ENCODE measurements at places on chromosomes 5 and 9.

- no peak for DNase-seq
Measured at GRCh38 chr9:90929626-90930025, 128.0 kb downstream of the SYK start.

- peak; percentile 1 for DNase-seq
Measured at GRCh38 chr5:38404667-38405276, 146.4 kb downstream of the EGFLAM start.

GRCh38 chr9:95822015-95822414, 53.5 kb upstream of the ERCC6L2 start:
- DNase-seq = no peak

GRCh38 chr5:18236386-18236785, 602.1 kb downstream of the TAF11L14 start:
- no peak for DNase-seq

GRCh38 chr9:88018101-88018500, 43.8 kb upstream of the CDK20 start:
- DNase-seq = no peak

- no peak for DNase-seq
Measured at GRCh38 chr5:110414360-110414759, 312.1 kb downstream of the TMEM232 start.

- no peak for DNase-seq
Measured at GRCh38 chr5:179852993-179853547, 5.5 kb downstream of the MRNIP start.

DNA sequence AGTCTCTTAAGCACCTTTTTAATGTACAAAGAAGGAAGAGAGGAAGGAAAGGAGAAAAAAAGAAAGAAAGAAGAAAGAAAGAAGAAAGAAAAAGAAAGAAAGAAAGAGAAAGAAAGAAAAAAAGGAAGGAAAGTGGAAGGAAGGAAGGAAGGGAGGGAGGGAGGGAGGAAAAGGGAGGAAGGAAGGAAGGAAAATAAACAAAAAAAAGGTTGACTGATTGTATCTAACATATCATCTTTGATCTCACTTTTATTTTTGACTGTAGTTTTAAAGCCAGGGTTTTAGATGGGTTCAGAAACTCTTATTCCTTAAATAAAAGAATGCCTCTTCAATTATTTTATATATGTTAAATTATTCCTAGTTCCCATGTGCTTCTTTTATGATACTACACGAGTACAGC, 794.5 kb downstream of the CDH12 start:
- no peak for DNase-seq

GRCh38 chr5:26003966-26004365, 1034.4 kb downstream of the CDH9 start:
- DNase-seq = no peak

DNA sequence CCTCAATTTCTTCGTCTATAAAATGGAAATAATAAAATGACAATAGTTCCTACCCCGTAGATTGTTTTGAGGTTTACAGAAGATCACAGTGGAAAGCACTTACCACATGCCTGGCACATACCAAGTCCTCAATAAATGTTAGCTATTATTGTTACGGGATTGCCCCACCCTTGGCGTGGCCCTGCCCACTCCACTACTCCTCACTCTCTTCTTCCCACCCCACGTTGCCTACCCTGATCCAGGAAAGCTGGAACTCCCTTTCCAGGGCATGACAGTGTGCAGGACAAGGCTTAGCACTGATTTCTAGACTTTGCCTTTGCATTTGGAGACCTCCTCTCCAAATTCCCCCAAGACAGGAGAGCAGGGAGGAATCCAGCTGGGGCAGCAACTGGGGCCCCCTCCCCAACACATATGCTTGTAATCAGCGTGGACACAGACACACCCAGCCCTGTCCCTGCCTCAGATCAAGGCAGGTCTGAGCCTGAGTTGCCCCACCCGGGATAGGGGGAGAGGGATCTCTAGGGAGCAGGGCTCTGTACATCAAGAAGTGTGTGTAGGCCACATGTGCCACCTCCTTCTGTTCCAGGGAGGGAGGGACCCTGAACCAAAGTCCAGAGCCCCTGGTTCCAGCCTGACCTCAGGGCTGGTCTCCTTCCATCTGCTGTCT, 6.7 kb downstream of the SLC4A9 start:
- DNase-seq = no peak

GRCh38 chr5:140637371-140638100, 1.7 kb upstream of the TMCO6 start:
- no peak for DNase-seq

GRCh38 chr9:126148994-126149393, 177.6 kb upstream of the MVB12B start:
- DNase-seq = no peak

GRCh38 chr5:35202319-35203111, 27.8 kb downstream of the PRLR start:
- peak; percentile 35 for DNase-seq

DNA sequence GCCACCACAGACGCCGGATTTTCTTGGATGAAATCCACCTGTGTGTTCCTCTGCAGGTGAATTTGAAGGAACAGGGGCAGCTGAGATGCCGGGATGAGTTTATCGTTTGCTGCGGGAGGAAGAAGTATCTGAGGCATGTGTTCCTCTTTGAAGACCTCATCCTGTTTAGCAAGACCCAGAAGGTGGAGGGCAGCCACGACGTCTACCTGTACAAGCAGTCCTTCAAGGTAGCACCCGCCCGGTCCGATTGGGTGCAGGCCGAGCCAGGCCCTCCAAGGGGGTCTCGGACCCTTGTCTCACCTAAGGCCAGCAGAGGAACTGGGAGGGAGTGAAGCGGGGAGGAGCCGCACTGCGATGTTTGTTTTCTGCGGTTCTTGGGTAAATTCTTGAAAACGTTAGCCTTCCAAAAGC, 18.4 kb upstream of the LRRC14B start:
- no peak for DNase-seq

GRCh38 chr5:116388564-116389258, 185.9 kb downstream of the SEMA6A start:
- DNase-seq = no peak

GRCh38 chr9:127494304-127494702, 43.0 kb downstream of the LRSAM1 start:
- DNase-seq = no peak

- DNase-seq = peak; percentile 74
Measured at GRCh38 chr5:172958331-172959046, 735 bp upstream of the RPL26L1 start.

DNA sequence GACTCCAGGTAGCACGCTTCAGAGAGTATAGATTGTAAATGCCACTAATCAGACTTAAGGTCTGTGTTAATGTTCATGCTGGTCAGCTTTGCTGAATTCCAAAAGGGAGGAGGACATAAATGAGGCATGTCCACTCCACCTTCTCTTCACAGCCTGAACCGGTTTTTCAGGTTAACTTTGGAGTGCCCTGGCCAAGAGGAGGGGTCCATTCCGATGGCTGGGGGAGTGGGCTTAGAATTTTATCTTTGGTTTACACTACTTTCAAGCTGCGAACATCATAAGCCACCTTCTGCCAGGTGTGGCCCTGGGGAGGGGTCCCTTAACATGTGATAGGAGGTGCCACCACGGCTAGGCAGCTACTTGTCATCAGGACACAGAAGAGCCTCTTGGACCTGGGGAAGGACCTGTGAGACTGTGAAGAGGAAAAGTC, 24.2 kb downstream of the ABO start:
- DNase-seq = no peak

DNA sequence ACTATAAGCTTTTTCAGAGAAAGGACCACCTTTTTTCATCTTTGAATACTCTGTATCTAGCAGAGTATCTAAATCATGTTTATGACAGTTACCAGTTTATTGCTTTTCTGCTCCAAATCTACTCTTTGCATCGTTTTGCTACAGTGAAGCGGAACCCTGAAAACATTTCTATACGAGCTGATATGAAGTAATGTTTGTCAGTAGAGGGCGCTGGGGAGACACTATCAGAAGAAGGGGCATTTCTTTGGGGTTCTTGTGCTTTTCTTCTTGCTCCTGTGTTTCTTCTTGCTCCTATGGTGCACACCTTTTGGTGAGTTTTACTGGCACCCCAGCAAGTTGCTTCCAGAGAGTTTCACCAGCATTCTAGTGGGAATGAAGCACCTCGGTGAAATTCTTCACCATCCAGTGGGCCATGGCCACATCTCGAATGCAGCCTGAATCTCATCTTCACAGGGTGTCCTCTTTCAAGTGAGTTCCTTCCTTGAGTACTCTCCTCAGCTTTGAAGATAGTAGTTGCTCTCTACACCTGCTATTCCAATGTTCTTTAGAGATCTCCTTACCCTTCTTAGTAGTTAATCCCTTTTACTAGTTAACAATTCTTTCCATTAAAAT, 98.4 kb downstream of the FGF1 start:
- DNase-seq = peak; percentile 19

- peak; percentile 48 for DNase-seq
Measured at GRCh38 chr5:43065387-43065947, 25.3 kb upstream of the ANXA2R start.

DNA sequence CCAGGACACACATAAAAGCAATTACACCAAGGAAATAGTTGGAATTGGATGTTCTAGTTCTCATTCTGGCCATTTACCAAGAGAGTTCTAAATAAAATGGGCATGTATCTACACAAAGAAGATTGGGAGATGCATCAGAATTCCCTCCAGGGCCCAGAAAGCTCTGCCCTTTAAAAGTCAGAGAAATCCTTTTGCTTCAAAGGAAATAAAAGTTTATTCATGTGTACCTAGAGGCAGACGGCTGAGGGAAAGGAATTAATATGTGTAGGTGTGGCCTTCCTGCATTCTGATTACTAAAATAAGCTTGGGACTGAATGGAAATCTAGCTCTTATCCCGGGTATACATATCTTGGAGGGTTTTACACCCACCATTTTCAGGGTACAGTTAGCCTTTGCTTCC, 719.4 kb downstream of the SEMA5A start:
- DNase-seq = no peak

GRCh38 chr5:80374188-80374587, 33.7 kb upstream of the ZFYVE16 start:
- no peak for DNase-seq

GRCh38 chr9:764105-764524, 77.4 kb upstream of the DMRT1 start:
- peak; percentile 94 for DNase-seq

- no peak for DNase-seq
Measured at GRCh38 chr5:105392122-105392709, 1829.6 kb upstream of the NUDT12 start.

DNA sequence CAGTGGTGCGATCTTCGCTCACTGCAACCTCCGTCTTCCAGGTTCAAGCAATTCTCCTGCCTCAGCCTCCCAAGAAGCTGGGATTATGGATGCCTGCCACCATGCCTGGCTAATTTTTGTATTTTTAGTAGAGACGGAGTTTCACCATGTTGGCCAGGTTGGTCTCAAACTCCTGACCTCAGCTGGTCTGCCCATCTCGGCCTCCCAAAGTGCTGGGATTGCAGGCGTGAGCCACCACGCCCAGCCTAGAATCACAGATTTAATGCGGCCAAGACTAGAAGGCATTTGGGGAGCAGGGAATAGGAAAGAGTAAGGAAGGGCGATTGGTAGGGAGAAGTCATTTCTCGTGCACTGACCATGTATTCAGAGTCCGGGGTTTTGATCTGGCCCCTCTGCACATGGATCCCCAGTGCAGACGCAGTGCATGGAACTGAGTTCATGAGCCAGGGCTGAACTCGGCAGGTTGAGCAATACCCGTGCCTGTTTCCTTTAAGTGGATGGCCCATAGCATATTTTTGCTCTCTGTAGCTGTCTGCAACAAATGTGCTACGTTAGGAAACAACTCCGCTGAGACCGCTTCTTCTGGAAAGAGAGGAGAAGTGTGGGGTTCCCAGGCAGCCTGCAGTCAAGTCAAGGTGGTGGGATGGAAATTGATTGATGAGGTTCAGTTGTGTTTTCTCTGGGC, 3.4 kb upstream of the HMCN2 start:
- DNase-seq = no peak

GRCh38 chr9:114941376-114941775, 11.0 kb upstream of the TNFSF8 start:
- no peak for DNase-seq

DNA sequence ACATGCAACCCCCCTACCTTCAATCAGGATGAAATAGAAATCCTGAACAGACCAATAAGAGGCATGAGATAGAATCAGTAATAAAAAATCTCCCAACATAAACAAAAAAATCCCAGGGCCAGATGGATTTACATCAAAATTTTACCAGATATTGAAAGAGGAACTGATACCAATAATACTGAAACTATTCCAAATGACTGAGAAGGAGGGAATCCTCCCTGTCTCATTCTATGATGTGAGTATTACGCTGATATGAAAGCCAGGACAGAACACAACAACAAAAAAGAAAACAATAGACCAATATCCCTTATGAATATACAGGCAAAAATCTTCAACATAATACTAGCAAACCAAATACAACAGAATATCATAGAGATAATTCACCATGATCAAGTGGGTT, 109.0 kb upstream of the SMC2 start:
- no peak for DNase-seq

- no peak for DNase-seq
Measured at GRCh38 chr5:119570910-119571309, 58.4 kb upstream of the FAM170A start.

GRCh38 chr9:89204801-89205200, 26.2 kb upstream of the SHC3 start:
- DNase-seq = peak; percentile 3

- DNase-seq = peak; percentile 69
Measured at GRCh38 chr5:97231025-97231636, 48.1 kb upstream of the RIOK2 start.

GRCh38 chr9:34712140-34712539, 2.2 kb upstream of the CCL21 start:
- DNase-seq = no peak
